Stimulated activated CD4-positive, alpha-beta T cell treated with anti-CD3 and anti-CD28 coated beads, TNF-alpha, amount 100 ng/mL, for 24 hours (primary cell): ENCODE measurements at places on chromosomes 7 and 10.
A peak's percentile ranks its signal among the peaks of the same experiment; 100 is the strongest.

DNA sequence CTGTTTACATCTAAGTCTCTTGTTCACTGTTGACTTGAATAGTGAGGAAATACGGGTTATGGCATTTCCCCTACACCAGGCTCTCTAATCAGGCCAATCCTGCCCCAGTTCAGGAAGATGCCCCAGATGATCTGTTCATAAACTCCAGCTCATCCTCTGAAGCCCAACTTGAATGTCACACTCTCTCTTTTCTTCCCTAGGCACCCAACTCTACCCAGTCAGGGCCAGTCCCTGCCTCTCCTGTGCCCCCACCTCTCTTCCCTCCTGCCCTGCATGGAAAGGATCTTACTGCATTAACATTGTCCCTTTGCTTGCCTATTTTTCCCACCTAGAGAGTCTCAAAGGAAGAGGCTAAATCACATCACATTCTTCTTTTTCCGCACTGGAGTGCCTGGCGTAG, 10.6 kb upstream of the TRPV6 start:
- no peak for DNase-seq

DNA sequence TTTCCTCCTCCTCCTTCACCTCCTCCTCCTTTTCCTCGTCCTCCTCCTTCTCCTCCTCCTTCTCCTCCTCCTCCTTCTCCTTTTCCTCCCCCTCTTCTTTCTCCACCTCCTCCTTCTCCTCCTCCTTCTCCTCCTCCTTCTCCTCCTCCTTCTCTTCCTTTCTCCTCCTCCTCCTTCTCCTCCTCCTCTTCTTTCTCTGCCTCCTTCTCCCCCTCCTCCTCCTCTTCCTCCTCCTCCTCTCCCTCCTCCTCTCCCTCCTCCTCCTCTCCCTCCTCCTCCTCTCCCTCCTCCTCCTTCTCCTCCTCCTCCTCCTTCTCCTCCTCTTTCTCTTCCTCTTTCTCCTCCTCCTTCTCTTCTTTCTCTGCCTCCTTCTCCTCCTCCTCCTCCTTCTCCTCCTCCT, 13.6 kb downstream of the PLXNA4 start:
- DNase-seq, result no peak

GRCh38 chr10:97765201-97765600, 6.6 kb downstream of the SFRP5 start:
- DNase-seq, result no peak

GRCh38 chr7:75920431-75921161, 5.6 kb downstream of the POR start:
- peak; percentile 46 for DNase-seq

- DNase-seq, result no peak
Observed at GRCh38 chr7:94392393-94392786, 2.3 kb upstream of the COL1A2 start.

- DNase-seq, result no peak
Observed at GRCh38 chr10:226018-226417, 90.8 kb downstream of the ZMYND11 start.

- no peak for DNase-seq
Observed at GRCh38 chr7:2616387-2617324, 15.1 kb upstream of the TTYH3 start.

GRCh38 chr7:100604028-100604975, 2.1 kb downstream of the PCOLCE start:
- peak; percentile 76 for DNase-seq

- DNase-seq, result no peak
Observed at GRCh38 chr7:21642422-21642821, 99.6 kb downstream of the DNAH11 start.

GRCh38 chr10:95837783-95838182, 70.0 kb upstream of the CC2D2B start:
- no peak for DNase-seq

- no peak for DNase-seq
Observed at GRCh38 chr7:123440101-123440548, 94.3 kb downstream of the IQUB start.

GRCh38 chr10:68224810-68225209, 7.1 kb downstream of the ATOH7 start:
- DNase-seq, result no peak

DNA sequence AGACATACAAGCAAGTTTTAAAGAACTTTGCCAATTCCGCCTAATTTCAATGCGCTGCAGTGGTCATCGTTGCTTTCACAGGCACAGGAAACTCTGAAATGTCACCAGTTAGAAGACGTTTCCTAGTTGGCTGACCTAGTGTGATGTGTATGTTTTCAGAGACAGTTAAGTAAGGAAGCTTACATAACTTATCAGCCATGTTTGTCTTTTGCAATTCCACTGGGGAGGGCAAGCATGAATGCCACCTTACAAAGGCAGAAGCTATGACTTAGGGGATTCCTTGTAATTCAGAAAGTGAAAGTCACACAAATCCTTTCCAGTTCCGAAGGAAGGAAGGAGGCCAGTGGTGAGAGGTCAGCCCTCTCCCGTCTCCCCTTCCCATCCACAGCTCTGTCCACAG, 15.0 kb upstream of the NPS start:
- DNase-seq, result no peak

- no peak for DNase-seq
Observed at GRCh38 chr7:35909870-35910357, 109.1 kb downstream of the SEPTIN7 start.

DNA sequence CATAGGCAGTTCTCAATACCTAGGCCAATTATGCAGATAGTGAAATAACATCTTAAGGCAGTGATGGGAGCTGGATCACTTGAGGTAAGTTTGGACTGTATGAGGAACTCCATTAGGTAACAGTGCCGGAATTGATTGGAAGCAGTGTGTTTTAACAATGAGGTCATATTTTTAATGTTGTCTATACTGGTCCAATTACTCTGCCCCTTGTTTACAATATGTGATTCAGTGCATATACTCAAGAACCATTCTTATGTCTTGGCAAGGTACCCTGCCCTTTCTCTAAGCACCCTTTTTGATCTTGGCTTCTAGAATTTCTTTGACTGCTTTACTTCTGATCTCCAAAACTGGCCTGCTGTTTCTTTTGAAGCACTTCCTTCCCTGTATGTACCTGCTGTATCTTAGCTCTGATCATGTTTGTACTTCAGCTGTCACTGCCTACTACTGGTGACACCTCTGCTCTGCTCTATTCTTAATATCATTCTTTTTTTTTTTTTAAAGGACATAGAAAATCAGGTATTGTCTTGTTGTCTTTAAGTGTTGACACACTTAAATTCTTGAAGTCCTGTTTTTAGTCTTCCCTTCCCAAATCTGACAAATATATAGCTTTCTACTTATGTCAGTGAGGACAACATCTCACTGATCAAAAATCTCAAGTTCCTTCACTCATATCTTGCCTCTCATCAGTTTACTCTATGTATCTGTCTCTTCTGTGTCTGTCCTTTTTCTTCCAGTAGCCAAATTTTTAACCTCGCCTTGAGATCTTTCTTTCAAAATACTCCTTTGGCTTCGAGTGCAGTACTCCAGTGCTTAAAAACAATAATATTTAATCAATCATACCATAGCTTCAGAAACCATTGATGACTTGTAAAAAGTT, 46.4 kb upstream of the RPA3 start:
- DNase-seq, result no peak

GRCh38 chr10:10584161-10584560, 433.5 kb upstream of the CELF2 start:
- no peak for DNase-seq

DNA sequence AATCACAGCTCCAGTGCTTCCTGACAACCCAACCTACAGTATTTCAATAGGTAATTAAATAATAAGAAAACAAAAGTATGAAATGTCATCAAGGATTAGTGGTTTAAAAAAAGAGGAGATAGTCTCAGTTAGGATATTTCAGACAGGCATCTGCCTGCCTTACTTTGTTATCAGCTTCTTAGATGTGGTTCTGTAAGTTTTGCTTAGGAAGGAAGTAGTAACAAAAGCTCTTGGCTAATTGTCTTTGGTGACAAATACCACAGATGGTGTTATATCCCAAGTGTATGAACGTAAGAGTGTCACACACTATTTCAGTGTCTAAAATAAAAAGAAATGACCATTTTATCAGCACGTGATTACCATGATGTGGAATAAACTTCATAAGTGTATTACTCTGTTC, 9.8 kb upstream of the ACTA2 start:
- no peak for DNase-seq

DNA sequence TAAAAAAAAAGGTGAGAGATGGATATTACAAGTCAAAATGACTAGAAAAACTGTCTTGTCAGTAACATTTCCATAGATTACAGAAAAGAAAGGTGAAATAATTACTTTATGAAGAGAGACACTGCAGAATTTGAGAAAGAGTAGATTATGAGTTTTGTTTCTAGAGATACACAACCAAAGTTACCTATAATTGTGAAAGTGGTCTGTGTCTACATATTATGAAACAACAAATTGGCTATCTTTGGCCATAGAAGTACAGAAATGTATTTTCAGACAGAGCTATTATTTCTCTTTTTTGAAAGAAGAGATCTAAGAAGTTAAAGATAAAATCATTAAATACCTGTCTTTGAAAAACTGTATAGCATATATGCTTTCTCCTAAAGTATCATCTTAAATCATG, 30.1 kb downstream of the KCND2 start:
- DNase-seq, result no peak

DNA sequence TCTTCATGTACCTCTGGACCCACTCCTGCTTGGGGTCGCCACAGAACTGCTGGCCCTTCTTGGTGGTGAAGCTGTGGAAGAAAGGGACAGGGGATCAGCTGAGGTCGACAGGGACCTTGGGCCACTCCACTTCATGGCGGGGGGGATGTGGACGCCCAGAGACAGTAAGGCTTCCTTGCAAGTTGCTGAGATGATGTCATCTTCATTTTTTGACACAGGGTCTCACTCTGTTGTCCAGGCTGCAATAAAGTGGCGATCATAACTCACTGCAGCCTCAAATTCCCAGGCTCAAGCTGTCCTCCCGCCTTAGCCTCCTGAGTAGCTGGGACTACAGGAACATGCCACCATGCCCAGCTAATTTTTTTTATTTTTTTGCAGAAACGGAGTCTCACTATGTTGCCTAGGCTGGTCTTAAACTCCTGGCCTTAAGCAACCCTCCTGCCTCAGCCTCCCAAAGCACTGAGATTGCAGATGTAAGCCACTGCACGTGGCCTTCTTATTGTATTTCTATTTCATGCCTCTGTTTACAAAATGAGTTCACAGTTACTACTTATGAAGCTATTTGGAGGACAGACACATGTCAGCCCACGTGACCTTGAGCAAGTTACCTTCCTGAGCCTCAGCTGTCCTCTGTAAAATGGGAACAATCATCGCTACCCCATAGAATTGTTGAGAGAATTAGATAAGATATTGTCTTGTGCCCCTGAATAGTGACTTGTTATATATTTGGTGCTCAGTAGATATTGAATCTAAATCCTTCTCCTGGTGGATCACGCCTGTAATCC, 1.5 kb downstream of the CCL24 start:
- no peak for DNase-seq

DNA sequence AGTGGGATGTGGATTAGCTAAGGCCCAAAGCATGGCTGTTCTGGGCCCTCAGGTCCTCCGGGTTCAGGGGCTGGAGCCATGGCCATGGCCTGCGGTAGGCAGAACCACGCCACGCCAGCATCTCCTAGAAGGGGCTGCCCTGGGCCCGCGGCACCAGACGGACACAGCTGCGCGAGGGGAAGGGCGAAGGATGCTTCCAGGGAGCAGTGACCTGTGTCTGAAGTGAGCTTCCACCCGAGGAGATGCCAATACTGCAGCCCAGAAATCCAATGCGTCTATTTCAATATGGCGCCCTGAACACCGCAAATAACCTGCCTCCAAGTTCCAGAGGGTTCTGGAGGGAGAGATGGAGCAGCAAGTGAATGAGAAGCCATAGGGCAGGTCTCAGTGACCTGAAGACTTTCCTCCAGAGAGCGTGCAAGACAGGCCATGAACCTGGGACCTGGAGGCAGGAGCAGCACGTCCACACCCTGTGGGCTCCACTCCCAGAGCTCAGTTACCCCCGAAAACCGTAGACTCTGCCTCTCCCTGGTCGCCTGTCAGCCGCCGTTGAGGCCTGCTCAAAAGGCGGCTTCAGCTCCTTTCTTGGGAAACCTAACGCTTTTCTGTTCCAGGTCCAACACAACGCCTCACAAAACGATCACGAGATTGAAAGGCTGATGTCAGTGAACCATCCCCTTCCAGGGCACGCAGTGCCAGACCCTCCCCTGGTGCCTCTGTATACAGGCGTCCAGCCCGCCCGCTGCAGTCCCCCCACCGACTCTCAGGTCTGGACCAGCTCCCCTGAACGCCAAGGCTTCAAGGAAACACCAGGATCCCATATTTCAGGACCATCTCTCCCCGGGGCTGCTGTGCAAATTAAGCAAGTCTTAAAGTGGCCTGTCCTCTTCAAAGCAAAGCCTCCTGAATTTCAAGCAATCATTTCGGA, 37.4 kb downstream of the AMZ1 start:
- no peak for DNase-seq

DNA sequence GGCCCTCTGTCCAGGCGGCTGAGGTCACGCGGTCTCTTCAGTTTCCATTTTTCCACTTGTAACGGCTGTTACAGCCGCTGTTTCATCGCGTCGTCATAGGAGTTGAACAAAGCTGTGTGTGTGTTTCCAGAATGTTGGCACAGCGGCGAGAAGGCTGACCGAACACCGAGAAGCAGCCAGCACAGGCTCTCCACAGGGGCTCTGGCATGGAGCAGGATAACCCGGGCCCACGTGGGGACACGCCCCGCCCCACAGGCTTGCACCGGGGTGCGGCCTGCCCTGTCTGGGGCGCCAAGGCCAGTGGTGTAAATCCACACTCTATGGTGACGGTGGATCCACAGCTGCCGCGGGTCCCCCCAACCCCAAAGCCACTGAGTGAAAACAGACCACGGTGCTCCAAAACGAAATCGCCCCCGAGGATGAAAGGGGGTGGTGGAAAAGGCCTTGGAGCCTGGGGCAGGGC, 448.2 kb downstream of the DNAJB6 start:
- no peak for DNase-seq

DNA sequence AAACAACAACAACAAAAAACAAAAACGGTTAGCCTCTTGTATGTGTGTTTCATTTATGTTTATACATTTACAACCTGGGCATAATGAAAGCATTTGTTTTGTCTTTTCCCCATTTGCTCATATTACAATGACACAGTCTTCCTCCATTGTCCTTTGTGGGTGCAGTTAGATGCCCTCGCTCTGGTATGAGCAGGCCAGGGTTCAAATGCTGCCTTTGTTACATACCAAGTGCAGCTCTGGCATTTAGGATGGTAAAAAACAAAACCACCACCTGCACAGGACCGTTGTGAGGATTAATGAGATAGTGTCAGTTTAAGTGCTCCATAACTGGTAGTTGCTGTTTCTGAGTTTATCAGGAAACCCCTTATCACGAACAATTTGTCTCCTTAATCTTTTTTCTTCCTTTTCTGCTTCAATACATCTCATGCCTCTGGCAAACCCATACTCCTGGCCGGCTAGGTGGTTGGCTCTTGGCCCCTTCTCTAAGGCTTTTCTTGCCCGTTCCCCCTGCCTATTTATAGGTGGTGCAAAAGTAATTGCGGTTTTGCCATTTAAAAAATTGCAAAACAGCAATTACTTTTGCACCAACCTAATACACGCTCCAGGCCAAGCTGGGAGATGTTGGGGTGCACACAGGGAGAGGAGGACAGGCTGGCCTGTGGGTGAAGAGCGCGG, 18.6 kb upstream of the TMEM225B start:
- no peak for DNase-seq

GRCh38 chr10:91924212-91925021, 847 bp downstream of the BTAF1 start:
- no peak for DNase-seq

GRCh38 chr7:18638594-18639452, 143.3 kb downstream of the HDAC9 start:
- no peak for DNase-seq
